Activated CD4-positive, alpha-beta T cell treated with anti-CD3 and anti-CD28 coated beads, Interleukin-2, amount 10 ng/mL, durations not matched to agents 7 days and 5 days (primary cell): ENCODE measurements at places on chromosomes 3 and 15. TPM values are rescaled to one million over a fixed set of nuclear protein-coding genes. Genes with fewer than 3 reads are reported as not detected.

DNA sequence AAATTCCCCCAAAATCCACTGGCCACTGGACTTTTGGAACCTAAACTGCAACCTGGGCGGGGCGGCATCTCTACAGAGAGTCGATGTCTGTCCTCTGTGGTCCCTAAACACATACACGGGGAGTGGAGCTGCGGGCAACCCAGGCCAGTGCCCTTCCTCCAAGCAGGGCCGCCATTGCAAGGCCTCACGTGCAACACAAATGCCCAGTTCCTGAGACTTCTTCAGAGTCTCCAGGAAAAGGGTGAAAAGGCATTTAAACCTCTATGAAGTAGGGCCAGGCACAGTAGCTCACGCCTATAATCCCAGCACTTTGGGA, 4.9 kb downstream of the MUC4 start:
- peaks cover 6% of the 10 kb centered on the region for H3K27me3 ChIP-seq
- peaks cover 28% of the 10 kb centered on the region for H3K36me3 ChIP-seq
- no peak for DNase-seq

DNA sequence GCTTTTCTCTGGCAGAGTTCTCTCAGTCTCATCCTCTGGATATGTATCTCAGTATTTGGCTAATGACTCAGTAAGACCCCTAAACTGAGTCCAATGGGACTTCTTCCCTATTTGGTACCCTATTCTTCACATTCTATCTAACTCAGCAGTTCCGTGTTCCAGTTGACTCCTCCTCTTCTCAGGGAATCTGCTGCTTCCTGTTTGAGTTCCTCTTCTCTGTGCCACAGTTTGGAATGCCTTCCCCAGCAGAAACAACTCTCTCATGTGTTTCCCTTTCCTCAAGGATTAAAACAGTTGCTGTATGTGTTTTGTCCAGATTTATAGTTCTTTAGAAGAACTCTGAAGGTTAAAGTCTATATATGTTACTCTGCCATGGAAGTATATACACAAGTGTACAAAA, 344.0 kb upstream of the RARB start:
- no peak overlapping the region for H3K27ac ChIP-seq
- no peak for DNase-seq
- H3K36me3 ChIP-seq, result no peaks in the 10 kb centered on the region
- H3K4me1 ChIP-seq, result no peaks in the 10 kb centered on the region
- no peaks in the 10 kb centered on the region for H3K27me3 ChIP-seq

DNA sequence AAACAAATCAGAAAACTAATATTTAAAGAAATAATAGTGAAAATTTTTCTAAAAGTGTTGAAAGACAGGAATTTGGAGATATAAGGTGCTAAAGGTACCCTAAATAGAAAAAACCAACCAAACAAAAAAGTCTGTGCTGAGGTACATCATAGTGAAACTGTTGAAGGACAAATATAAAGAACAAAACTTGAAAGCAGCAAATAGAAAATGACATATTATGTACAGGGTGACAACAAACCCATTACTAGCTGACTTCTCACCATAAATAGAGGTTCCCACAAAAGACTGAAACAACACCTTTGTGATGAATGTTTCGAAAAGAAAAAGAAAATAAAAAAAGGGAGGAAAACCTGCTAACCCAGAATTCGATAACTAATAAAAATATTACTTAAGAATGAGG, 502.5 kb upstream of the NECTIN3 start:
- H3K4me1 ChIP-seq, result no peaks in the 10 kb centered on the region
- no peaks in the 10 kb centered on the region for H3K36me3 ChIP-seq
- H3K27me3 ChIP-seq, result peaks cover 2% of the 10 kb centered on the region
- no peak for DNase-seq
- no peak overlapping the region for H3K27ac ChIP-seq
- no peak overlapping the region for H3K4me3 ChIP-seq

GRCh38 chr3:78804251-78805037, 963.4 kb downstream of the ROBO1 start:
- H3K4me1 ChIP-seq, result no peaks in the 10 kb centered on the region
- H3K27me3 ChIP-seq, result no peaks in the 10 kb centered on the region
- DNase-seq, result no peak
- no peak overlapping the region for H3K27ac ChIP-seq
- no peak overlapping the region for H3K4me3 ChIP-seq

The PP2D1 gene
- not detected for total RNA-seq

The ESYT3 gene
- total RNA-seq, result 0.74 TPM

The ERICH6 gene
- 0.50 TPM for total RNA-seq
